Natural killer cell (primary cell): ENCODE measurements at places on chromosomes 7 and 10. TPM values are rescaled to one million over a fixed set of nuclear protein-coding genes. Genes with fewer than 3 reads are reported as not detected.

Gene SPAG6
- total RNA-seq = 0.79 TPM

Gene ZNF365
- total RNA-seq = 4.5 TPM

DNA sequence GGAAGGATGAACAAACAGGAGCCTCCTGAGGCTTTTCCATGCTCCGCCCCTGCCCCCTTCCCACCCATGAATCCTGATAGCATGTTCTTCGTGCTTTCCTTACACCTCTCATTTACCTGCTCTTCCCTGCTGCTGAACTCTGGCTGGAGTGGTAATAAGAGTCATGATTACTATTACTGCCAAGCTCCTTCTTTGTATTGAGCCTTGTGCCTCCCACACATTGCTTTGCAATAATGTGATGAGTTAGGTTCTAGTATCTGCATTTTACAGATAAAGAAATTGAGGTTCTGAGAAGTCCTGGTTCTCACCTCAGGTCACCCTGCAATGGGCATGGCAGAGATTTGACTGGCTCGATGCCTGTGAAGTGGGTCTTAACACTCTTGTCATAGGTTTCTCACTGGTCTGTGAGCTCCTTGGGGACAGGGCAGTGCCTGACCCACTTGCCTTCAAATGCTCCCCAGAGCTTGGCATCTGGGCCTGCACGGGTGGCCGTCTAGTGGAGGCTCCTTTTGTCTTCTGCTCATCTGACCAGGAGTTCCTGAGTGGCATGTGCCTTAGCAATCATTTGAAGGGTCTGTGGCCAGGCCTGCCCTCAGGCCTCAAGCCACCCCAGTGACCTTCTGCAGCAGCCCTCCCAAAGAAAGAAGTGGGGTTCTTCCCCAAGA lies 309.2 kb upstream of the ZMIZ1 start:
- no peaks in the 10 kb centered on the region for H3K36me3 ChIP-seq
- no peak overlapping the region for H3K27ac ChIP-seq
- DNase-seq = no peak
- H3K27me3 ChIP-seq = no peaks in the 10 kb centered on the region

- no peak overlapping the region for H3K27ac ChIP-seq
- H3K27me3 ChIP-seq = no peaks in the 10 kb centered on the region
- H3K4me1 ChIP-seq = no peaks in the 10 kb centered on the region
- DNase-seq = no peak
- H3K36me3 ChIP-seq = no peaks in the 10 kb centered on the region
- no peak overlapping the region for H3K4me3 ChIP-seq
These were observed 551.7 kb upstream of the LRRN3 start for GRCh38 chr7:110539216-110539615.

GRCh38 chr7:104679085-104679484 lies 334.9 kb upstream of the KMT2E start:
- H3K27me3 ChIP-seq = no peaks in the 10 kb centered on the region
- DNase-seq = no peak
- H3K4me3 ChIP-seq = no peak overlapping the region
- no peak overlapping the region for H3K27ac ChIP-seq
- no peaks in the 10 kb centered on the region for H3K36me3 ChIP-seq
- no peaks in the 10 kb centered on the region for H3K4me1 ChIP-seq

DNA sequence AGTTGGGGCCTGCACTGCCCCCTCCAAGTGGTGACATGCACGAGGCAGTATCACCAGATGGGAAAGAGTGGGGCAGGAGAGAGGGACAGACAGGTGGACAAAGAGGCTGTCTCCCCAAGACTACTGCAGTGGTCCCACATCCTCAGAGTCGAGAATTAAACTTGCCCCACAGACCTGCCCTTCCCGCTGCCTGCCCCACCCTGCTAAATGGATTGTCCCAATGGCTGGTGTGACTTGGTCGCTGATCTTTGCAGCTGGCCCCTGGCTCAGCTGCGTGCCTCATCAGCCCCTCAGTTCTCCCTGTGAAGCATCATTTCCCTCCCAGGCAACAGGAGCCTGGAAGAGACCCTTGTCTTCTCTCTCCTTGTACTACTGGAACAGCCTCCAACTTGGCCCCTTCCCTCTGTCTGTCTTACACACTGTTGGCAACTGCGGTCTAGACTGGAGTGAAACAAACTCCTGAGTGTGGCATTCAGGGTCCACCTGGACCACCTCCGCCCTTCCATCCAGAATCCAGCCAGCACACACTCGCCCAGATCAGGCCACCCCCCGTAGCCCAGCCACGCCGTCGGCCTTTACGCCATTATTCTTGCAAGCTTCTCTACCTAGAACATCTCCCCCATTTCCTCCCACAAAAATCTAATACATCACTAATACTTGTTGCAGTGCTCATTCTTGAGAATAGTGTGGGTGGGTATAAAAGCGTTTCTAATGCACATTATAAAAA lies 275.1 kb downstream of the CELF2 start:
- peaks cover 90% of the 10 kb centered on the region for H3K36me3 ChIP-seq
- H3K27me3 ChIP-seq = no peaks in the 10 kb centered on the region
- no peak for DNase-seq
- H3K27ac ChIP-seq = no peak overlapping the region
- H3K4me3 ChIP-seq = no peak overlapping the region
- no peaks in the 10 kb centered on the region for H3K4me1 ChIP-seq

- no peak for DNase-seq
- H3K36me3 ChIP-seq = no peaks in the 10 kb centered on the region
- no peak overlapping the region for H3K27ac ChIP-seq
- H3K4me1 ChIP-seq = no peaks in the 10 kb centered on the region
- no peak overlapping the region for H3K4me3 ChIP-seq
- no peaks in the 10 kb centered on the region for H3K27me3 ChIP-seq
These were observed 47.0 kb upstream of the ZNF107 start for GRCh38 chr7:64618785-64619456.

Gene GPC2
- total RNA-seq = 2.4 TPM

GRCh38 chr10:45376371-45376801 lies 2.4 kb downstream of the ALOX5 start:
- H3K27me3 ChIP-seq = peaks cover 8% of the 10 kb centered on the region
- no peak overlapping the region for H3K27ac ChIP-seq
- no peak for DNase-seq

DNA sequence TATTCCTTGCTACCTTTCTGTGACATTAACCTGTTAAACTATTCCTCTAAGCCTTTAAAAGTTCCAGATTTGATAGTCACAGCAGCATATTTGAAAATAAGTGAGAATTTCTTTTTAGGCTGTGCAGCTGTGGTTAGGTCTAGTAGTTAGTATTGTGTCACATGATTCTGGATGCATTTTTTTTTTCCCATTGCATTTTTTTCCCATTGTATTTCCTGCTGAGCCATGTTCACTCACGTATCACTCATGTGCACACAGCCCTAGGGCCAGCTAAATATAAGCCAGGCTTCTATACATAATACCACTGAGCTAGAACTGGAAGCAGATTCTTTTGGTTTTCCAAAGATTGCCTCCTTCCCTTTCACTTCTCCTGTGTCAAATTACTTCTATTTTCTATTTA lies 37.4 kb downstream of the DNAJC9 start:
- no peak overlapping the region for H3K27ac ChIP-seq
- DNase-seq = no peak
- H3K4me1 ChIP-seq = no peaks in the 10 kb centered on the region
- no peak overlapping the region for H3K4me3 ChIP-seq
- peaks cover 3% of the 10 kb centered on the region for H3K36me3 ChIP-seq

Gene RASSF4
- total RNA-seq = 104 TPM

DNA sequence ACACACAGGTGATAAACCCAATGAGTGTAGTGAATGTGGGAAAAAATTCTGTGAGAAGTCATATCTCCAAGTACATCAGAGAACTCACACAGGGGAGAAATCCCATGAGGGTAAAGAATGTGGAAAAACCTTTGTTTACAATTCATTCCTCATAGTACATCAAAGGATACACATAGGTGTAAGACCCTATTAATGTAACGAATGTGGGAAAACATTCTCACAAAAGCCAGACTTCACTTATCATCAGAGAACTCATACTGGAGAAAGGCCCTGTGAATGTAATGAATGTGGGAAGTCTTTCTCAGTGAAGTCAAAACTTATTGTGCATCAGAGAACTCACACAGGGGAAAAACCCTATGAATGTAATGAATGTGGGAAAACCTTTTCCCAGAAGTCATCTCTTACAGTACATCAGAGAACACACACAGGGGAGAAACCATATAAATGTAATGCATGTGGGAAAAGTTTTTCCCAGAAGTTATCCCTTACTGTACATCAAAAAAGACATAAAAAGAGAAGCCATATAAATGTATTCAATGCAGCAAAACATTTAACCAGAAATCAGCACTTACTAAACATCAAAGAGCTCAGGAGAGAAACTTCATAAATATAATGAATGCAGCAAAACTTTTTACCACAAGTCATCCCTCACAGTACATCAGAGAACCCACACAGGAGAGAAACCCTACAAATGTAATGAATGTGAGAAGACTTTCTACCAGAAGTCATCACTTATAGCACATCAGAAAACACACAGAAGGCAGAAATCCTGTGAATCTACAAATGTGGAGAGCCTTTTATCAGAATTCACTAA lies 49.8 kb downstream of the ZNF239 start:
- no peak for DNase-seq
- no peaks in the 10 kb centered on the region for H3K4me1 ChIP-seq
- H3K36me3 ChIP-seq = no peaks in the 10 kb centered on the region
- H3K4me3 ChIP-seq = no peak overlapping the region

DNA sequence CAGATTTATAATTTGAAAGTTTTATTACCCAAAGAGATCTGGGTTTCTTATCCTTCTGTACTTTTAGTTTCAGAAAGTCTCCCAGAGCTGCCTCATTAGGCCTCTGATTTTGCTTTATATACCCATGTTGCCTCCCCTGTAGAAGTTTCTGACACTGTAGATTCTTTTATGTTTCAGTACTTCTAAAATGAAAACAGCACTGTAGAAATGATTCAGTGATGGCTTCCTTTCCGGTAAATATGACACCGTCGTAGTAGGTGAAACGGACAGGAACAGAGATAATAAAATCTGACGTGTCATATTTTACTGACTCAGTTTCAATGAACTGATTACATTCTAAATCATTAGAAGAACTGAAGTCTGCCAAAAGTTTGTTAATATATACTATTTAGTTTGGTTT lies 272.7 kb downstream of the TWIST1 start:
- DNase-seq = no peak
- no peak overlapping the region for H3K27ac ChIP-seq
- no peaks in the 10 kb centered on the region for H3K36me3 ChIP-seq
- H3K4me3 ChIP-seq = no peak overlapping the region
- H3K4me1 ChIP-seq = no peaks in the 10 kb centered on the region
- no peaks in the 10 kb centered on the region for H3K27me3 ChIP-seq

DNA sequence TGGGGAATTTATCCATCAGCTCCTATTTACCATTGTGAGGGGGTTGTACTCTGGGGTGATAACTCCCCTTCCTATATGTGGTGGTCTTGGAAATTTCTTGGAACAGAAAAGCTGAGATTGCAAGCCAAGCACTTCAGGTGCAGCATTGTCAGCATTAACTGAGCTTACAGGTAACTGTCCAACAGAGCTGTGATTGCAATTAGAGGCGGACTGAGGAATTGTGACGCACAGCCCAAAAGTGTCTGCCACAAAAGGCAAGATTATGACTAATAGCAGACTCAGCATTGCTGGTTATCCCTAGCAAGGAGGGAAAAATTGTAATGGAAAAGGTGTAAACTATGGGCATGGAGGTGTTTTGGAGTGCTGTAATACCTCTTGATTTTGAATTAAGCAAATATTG lies 126.1 kb upstream of the AGR3 start:
- no peaks in the 10 kb centered on the region for H3K36me3 ChIP-seq
- H3K27me3 ChIP-seq = no peaks in the 10 kb centered on the region
- H3K4me3 ChIP-seq = no peak overlapping the region
- H3K4me1 ChIP-seq = peaks cover 3% of the 10 kb centered on the region
- H3K27ac ChIP-seq = no peak overlapping the region

Gene PRLHR
- total RNA-seq = not detected

- H3K36me3 ChIP-seq = no peaks in the 10 kb centered on the region
- no peaks in the 10 kb centered on the region for H3K27me3 ChIP-seq
- H3K4me1 ChIP-seq = peaks cover 10% of the 10 kb centered on the region
- DNase-seq = no peak
- H3K4me3 ChIP-seq = no peak overlapping the region
These were observed 15.2 kb upstream of the CAMK1D start for GRCh38 chr10:12334186-12334530.

DNA sequence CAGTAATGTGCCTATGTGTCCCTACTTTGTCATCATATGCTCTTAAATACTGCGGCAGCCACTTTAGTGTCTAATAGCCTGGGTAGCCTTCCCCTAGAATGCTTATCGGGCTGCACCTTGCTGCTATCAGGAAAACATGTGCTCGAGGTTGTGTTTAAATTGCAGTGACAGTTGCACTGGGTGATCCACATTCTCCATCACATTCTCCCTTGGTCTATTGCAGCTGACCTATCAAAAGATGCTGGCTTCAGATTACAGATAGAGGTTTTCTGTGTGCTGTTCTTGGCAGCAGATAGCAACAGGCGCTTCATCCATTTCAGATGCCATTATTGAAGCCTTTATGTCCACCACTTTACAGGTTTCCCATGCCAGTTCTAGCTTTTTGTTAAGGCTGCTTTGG lies 130.1 kb upstream of the MDFIC start:
- DNase-seq = no peak
- no peak overlapping the region for H3K27ac ChIP-seq
- H3K4me1 ChIP-seq = no peaks in the 10 kb centered on the region
- no peak overlapping the region for H3K4me3 ChIP-seq
- H3K27me3 ChIP-seq = no peaks in the 10 kb centered on the region
- no peaks in the 10 kb centered on the region for H3K36me3 ChIP-seq

Gene PKD1L1
- 0.48 TPM for total RNA-seq

DNA sequence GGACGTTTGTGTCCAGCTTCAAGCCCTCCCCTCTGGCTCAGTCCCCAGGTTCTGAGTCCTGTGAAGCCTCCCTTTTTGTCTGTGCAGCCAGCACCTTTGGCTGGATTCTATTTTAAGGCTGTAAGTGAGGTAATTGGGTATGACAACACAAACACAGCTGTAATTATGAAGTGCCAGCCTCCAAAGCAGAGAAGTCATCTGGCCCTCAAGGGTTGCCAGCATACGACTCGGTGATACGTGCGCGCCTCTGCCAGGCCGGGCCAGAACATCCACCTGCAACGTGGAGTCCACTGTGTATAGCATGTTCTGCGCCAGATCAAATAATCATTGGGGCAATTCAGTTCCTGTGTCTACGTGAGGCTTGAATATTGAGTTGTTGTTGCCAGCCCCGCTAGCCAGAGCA lies 6.7 kb upstream of the FAM180A start:
- no peak overlapping the region for H3K27ac ChIP-seq
- no peak for DNase-seq

DNA sequence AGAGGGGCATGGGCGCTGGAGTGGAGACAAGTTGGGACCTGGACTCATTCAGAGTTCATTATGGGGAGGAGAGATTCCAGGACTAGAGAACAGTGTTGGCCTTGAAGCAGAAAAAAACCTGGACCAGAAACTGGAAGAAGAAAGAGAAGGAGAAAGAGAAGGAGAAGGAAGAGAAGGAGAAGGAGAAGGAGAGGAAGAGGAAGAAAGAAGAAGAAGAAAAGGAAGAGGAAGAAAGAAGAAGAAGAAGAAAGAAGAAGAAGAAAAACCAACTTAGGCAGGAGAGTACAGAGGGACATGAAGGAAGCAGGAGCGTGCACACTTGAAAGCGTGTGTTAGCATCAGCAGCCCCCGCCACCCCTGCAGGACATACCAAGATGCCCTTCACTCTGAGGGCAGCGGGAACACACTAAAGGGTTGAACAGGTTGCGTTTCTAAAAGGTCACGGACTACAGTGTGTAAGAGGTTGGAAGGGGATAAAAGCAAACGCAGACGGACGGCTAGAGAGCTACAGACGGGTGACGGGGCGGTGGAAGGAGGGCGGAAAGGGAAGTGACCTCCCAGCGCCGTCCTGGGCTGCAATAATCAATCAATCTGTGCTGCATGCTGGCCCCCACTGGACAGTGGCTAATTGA lies 95.3 kb downstream of the SEC61G start:
- H3K27ac ChIP-seq = no peak overlapping the region
- H3K27me3 ChIP-seq = no peaks in the 10 kb centered on the region
- no peak overlapping the region for H3K4me3 ChIP-seq
- H3K36me3 ChIP-seq = no peaks in the 10 kb centered on the region
- no peaks in the 10 kb centered on the region for H3K4me1 ChIP-seq
- no peak for DNase-seq
